Mesothelial cell of epicardium (in vitro differentiated cells): ENCODE measurements at places on chromosomes 2 and 18.

- H3K27ac ChIP-seq, result peak overlapping the region; percentile 2
- H3K27me3 ChIP-seq, result no peaks in the 10 kb centered on the region
- H3K4me1 ChIP-seq, result peaks cover 6% of the 10 kb centered on the region
- DNase-seq, result no peak
Observed at GRCh38 chr2:41320491-41320890, 727.3 kb upstream of the PKDCC start.

DNA sequence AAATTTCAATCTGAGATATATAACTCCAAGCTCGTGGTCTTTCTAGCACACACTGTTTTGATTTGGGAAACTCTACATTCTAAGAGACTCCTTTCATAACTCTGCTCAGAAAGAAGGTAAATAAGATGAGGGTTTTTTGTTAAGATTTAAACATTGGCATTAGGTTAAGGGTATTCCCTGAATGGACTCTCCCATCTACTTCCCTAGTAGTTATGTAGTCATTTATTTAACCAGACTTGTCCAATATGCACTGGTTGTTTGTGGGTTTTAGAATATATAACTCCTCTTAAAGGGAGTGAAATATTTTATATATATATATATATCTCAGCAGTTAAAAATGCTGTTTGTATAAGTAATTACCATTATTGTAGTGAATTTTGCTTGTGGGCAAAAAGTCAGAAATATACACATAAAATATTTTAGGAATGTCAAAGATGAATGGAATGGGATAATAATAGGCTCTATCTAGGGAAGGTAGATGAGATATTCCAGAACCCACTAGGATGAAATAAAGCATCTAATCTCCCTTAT lies 61.5 kb upstream of the WDR75 start:
- peaks cover 36% of the 10 kb centered on the region for H3K4me1 ChIP-seq
- DNase-seq, result no peak
- no peak overlapping the region for H3K4me3 ChIP-seq

- no peaks in the 10 kb centered on the region for H3K27me3 ChIP-seq
- no peak overlapping the region for H3K27ac ChIP-seq
- no peaks in the 10 kb centered on the region for H3K36me3 ChIP-seq
- no peak overlapping the region for H3K4me3 ChIP-seq
Observed at GRCh38 chr2:47531378-47532042, 128.6 kb downstream of the MSH2 start.

DNA sequence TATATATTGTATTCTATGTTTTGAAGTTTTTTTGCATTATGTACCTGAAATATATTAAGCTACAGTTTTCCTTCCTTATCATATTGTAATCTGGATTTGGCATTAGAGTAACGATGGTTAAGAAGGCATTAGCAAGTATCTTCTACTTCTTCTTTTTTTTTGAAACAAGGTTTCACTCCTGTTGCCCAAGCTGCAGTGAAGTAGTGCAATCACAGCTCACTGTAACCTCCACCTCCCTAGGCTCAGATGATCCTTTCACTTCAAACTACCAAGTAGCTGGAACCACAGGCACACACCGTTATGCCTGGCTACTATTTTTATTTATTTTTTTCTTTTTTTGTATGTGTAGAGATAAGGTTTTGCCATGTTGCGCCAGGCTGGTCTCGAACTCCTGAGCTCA lies 201.1 kb downstream of the ZNF804A start:
- no peak overlapping the region for H3K4me3 ChIP-seq
- H3K36me3 ChIP-seq, result no peaks in the 10 kb centered on the region
- no peaks in the 10 kb centered on the region for H3K27me3 ChIP-seq
- no peaks in the 10 kb centered on the region for H3K4me1 ChIP-seq

DNA sequence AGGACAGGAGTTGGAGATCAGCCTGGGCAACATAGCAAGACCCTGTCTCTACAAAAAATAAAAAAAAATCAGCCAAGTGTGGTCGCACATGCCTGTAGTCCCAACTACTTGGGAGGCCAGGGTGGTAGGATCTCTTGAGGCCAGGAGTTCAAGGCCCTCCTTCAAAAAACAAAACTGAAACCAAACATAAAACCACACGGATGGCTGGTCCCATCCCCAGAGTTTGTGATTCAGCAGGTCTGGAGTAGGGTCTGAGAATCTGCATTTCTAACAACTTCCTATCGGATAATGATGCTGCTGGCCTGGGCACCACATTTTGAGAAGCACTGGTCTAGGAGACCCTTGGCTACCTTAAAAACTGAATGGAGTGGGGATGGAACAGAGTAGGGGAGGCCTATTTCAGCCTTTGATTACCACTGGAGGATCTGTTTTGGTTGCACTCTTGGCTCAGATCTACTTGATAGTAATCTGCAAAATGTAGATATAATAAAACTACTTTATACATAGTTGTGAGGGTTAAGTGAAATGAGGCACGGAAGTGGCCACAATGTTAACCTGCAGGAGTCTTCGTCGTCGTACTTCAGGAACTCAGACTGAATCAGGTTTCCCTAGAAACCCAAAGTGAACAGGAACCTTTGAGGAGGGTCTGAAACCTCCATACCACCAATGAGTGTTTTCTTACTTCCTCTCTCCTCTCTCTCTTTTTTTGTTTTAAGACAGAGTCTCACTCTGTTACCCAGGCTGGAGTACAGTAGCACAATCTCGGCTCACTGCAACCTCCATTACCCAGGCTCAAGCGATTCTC lies 25.5 kb upstream of the NFE2L2 start:
- H3K4me3 ChIP-seq, result no peak overlapping the region
- H3K27me3 ChIP-seq, result no peaks in the 10 kb centered on the region
- H3K27ac ChIP-seq, result no peak overlapping the region
